ENCODE measurements at places on chromosomes 4 and X.

- DNase-seq: peak; percentile 36
Observed at GRCh38 chr4:108611365-108611764, 9.0 kb upstream of the RPL34 start.

DNA sequence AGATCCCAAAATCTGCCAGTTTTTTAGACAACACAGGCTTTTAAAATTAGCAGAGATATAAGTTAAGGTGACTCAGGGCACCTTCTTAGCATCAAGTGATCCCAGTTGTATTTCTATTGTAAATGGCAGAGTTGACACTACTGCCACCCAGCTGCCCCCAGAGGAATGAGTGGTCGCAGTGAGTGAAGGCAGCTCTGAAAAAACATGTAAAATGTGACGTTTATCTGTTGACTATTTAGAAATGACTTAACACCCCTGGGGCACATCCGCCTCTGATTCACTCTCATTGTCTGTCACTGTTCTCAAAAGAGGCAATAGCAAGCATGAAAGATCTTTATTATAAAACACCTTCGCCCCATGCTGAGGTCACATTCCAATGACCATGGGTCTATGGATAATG lies 592.4 kb downstream of the ACTRT1 start:
- DNase-seq: no peak

DNA sequence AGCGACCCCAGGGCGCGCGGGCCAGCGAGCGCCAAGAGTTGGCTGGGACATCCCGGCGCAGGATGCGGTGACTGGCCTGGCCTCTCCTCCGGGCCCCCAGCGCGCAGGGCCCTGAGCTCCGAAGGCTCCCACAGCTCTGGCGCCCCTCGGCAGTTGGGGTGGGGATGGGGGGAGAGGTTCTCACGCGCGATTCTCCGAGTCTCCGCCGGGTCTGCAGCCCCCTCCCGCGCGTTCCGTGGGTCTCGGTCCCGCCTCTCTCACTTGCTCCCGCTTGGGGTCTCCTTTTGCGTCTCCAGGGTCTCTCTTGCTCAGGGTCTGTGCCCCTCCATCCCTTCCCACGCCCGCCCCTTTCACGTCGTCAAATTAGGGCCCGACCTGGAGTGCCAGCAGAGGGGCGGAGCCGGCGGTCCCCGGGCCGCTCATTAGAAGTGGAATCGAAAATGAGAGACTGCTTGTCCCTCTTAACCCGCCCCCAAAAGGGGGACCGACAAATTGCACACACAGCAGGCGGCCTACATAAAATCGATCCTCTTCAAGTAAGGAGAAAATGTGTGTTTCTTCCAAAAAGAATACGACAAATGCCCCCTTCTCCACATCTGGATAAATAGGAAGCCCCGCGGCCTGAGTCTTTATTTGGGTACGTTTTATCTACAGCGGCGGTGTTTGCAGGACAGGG lies 877 bp upstream of the NKX1-1 start:
- DNase-seq: no peak

DNA sequence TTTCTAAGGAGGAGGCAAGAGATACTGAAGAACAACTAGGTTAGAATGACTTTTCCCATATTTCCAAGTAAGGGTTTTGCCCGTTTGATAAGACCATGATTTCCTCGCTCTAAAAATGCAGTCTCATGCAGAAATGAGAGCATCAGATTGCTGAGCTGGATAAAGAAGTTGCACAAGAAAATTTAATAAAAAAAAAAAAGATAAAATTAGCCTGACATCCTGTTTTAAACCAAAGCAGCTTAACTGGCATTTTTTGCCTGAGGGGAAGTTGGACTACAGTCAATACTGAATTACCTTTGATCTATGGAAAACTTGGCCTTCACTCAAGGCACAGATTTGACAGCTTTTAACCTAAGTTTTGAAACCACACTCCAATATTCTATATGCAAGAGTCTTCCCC lies 208.4 kb downstream of the GASK1B start:
- DNase-seq: no peak

- no peak for DNase-seq
Observed at GRCh38 chr4:22498866-22499265, 17.0 kb downstream of the ADGRA3 start.

DNA sequence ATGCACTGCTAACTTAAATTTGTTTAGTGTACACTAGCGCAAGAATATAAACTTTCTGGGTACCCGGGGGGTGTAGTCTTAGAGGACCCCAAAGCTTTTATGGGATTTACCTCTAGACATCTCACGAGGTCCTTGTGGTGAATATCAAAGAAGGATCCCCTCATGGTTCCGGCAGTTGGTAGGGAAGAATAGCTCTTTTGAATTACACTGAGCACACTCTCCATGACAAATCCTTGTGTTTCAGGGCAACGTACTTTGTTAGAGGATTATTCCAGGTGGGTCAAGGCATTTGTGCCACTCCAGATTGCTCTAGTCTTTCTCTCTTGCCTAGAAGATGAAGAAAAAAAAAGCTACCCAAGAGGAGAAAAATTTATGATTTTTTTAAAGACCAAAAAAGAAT lies 387.6 kb downstream of the PDHA2 start:
- DNase-seq: no peak

- peak; percentile 49 for DNase-seq
Observed at GRCh38 chrX:69538321-69538876, 34.3 kb downstream of the NALF2 start.

DNA sequence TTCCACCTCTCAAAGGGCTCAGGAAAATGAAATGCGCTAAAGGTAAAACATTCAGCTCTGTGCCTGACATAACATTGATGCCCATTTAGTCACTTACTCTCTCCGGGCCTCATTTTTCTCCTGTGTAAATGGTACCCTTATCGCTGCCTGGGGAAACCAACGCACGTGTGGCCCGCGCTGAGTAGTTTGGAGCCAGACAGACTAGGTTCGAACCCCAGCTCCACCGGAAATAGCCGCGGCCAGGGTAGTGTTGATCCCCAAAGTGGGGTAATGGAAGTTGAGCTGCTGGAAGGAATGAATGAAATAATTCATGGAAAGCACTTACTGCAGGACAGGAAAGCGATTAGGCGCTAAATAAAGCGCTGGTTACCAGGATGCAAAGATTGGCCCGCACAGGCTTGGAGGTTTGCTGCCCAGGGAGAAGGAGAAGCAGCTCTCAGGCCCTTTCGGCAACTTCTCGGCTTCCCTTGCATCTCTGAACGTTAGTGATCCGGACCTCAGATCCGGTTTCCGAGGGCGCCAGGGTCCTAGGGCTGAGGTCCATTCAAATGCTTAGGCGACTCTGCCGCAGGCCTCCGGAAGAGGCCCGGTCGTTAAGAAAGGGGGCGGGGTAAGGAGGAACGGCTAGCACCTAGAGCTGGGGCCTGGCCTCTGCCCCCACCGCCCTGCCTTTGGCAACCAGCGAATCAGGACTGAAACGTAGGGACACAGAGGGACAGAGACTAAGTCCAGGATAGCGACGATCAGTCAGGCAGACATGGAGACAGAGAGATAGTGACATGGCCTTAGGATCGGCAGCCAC lies 13.3 kb downstream of the NKX3-2 start:
- no peak for DNase-seq

- no peak for DNase-seq
Observed at GRCh38 chr4:46196086-46196485, 72.2 kb upstream of the GABRG1 start.

GRCh38 chr4:81620442-81620841 lies 148.7 kb upstream of the RASGEF1B start:
- no peak for DNase-seq

DNA sequence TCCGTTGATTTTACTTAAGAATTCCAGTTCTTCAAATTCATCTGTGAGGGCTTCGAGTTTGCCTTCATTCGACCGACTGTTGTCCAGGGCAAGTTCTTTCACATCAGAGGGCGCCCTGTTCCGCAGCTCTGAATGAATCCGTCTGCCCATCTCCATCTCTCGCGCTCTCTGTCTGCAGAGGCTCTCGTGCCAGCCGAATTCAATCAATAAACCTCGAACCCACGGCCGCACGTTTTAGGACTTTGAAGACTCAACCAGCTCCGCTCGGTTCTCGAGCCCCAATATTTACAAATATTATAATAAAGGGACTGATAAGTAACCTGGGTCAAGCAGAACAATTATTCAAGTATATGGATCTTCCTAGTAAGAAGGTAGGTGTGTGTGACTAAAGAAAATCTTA lies 556.4 kb upstream of the SMIM31 start:
- no peak for DNase-seq

DNA sequence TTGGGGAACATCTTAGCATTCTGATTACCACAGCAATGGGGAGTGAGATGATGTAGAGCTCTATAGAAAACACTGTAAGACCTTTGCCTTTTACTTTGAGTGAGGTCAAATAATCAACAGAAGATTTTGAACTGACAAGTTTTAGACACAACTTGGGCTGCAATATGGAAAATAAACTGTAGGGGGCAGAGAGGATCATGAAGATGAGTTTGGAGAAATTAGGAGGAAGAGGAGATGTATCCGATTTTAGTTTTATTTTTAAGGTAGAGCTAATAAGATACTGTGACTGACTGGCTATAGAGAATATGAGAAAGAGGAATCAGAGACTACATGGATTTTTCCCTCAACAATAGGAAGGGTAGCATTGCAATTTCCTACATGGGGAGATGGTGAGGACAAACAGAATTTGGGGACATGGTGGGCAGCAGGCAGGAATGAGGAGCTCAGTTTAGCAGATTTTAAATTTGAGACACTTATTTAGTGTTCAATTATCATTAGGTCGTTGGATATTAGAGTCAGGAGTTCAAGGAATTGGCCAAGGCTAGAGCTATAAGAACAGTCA lies 563.1 kb downstream of the INPP4B start:
- DNase-seq: no peak

DNA sequence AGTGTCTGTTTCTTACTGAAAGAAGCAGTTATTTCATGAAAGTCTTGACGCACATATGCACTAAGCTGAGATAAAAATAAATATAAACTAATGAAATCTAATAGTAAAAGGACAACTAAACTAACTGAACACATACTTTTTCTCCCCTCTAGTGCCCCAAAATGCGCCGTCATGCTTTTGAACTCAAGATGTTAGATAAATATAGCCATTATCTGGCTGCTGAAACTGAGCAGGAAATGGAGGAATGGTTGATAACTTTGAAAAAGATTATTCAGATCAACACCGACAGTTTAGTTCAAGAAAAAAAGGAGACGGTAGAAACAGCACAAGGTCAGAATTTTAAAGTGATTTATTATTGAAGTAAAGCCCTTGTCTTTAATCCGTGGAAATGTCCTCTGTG lies 70.2 kb downstream of the DOCK11 start:
- DNase-seq: peak; percentile 1

GRCh38 chrX:107577933-107578332 lies 50.4 kb upstream of the PRPS1 start:
- no peak for DNase-seq

- DNase-seq: peak; percentile 97
Observed at GRCh38 chr4:147355847-147356246, 125.0 kb upstream of the EDNRA start.

DNA sequence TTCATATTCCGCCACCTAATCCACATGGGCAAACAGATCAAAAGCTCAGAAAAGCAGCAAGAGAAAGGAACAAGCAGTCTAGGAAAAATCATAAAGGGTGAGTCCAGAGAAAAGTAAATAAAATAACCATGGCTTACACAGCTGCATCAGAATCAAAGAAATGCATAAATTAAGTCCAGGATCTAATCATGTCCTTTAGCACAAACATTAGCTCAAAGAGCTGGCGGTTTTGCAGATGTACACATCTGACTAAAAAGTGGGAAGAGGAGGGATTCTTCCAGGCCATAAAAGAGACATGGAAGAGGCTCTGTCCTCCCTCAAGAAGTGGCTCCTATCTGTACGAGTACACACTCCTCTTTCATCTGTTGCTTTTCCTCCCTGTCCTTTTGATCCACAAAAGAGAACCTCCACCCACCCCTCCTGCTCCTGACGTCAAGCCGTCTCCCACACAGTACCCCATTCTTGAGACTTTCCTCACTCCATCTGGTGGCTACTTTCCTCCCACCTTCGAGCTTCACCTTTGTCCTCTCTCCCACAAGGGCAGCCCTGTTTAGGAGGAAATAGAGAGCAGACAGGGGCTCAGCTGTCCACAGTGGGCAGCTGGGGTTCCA lies 92.5 kb downstream of the RASL11B start:
- DNase-seq: no peak

GRCh38 chr4:132556316-132556715 lies 592.8 kb upstream of the PCDH10 start:
- no peak for DNase-seq

DNA sequence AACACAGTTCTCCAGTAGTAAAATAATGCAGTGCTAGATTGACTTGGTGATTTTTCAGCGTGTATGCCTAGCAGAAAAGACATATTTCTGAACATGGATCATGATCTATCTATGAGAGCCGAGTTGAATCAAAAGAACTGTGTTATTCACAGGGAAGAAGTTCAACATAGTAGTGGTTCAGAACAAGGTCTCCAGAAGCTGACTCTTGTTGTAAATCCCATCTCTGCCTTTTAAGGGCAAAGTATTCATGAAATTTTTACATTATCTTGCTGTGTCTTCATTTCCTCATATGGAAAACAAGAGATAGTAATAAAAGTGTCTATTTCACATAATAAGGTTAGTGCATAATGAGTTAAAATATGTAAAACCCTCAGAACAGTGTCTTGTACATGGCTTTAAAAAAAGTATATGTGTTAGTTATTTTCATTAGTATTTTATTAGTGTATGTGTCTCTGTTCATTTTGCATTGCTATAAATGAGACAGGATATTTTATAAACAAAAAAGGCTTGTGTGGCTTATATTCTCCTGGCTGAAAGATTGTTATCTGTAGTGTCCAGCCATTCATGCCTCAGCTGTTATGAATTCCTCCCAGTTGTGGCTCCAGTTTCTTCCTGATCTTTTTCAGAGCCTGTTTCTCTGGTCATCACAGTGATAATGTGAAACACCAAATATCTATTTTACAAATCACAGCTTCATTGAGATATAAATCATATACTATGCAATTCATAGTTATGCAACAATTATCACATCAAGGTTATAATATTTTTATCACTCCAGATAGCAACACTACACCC lies 1351.2 kb downstream of the STIM2 start:
- peak; percentile 54 for DNase-seq

DNA sequence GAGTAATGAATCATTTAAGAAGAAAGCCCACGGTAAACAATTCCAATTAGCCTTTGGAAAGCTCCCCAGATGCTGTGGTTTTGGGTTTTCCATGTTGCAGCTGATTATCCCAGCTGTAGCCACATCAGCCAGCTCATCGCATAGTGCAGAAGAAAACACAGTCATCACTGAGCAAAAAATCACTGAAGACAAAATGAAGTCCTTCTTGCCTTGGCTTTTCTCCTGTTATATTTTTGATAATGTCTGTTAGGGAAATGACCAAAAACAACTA lies 193.0 kb upstream of the C1QTNF7 start:
- DNase-seq: peak; percentile 96
